ENCODE measurements at places on chromosomes 12 and 14.
A peak's percentile ranks its signal among the peaks of the same experiment; 100 is the strongest.

DNA sequence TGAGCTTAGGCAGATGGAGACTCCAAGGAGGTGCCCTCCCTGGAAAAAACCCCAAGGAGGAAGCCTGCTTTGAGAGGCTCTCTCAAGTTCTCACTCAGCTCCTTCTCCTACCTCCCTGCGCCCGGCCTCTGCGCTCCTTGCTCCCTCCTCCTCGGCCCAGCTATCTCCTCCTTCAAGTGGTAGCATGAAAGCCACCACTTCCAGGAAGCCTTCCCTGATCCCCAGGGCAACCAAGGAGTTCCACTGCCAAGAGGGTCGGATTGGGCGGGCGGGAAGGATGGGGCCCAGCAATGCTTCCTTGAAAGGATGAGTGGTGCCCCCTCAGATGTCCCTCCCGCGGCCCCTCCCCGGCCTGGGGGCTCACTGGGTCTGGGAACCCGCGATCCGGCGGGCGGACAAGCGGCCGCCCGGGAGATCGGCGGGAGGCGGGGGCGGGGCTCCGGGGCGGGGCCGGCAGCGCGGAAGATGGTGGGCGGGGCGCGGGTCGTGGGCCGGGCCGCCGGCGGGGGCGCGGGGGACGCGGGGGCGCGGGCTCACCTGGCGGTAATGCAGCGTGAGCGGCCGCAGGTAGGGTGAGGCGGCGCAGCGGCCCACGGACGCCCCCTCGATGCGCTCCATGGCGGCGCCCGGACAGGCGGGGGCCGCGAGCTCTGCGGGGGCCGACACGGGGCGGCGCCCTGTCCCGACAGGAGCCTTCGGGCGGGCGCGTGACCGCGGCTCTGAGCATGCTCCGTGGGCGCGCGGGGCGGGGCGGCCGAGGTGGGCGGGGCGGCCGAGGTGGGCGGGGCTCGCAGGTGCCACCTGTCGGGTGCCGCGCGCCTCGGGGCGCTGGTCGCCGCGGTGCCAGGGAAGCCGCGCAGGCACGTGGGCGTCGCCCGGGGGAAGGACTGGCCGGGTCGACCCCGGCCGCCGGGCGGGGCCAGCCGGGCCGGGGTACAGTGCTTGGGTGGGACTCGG is at the start of gene NUDT14:
Gene NUDT14 (minus strand): TSS at position 721 of the 957 bp plus-strand sequence. CDS start 103 bp downstream, at position 618.
- peak; percentile 91 for DNase-seq

GRCh38 chr12:105705765-105706164 is 375.3 kb downstream of the C12orf75 start:
- DNase-seq, result no peak

GRCh38 chr14:21191809-21192446 is 36.1 kb upstream of the OR5AU1 start:
- peak; percentile 29 for DNase-seq

DNA sequence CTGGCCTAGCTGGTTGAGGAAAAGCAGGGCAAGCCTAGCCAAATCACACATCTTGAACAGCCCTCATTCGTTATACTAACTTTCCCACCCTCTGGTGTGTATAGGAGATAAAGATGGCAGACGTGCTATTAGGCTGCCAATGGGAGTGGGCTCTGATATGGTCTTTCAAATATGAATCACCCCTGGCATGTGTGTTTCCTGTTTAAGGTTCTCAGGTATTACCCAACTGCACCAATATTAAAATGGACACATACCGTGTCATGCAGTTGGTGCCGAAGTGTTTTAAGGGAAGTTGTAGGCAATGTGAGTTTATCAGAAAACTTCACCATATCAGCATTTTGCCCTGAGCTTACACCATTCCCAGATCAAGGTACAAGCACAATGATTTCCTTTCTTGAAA is 33.4 kb downstream of the CHST11 start:
- no peak for DNase-seq

GRCh38 chr12:98741556-98742265 is 96.6 kb downstream of the APAF1 start:
- DNase-seq, result no peak

DNA sequence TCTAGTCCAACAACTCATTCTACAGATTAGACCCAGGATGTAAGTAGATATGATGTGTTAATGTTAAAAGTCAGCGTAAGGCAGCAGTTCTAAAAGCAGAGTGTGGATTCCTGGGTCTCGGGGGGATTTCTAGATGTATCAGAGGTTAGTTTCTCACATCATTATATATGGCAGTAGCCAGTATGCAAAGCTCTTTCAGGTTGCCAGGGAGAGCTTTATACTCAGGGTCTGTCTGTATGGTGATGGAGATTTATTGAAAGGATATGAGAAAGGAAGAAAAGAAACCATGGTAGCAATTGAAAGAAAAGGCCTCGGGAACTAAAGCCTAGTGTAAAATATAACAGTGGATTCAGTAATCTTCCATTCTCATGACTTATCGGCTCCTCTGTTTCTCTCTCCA is 26.2 kb upstream of the PAWR start:
- no peak for DNase-seq

- peak; percentile 39 for DNase-seq
Measured at GRCh38 chr12:131101703-131102492, 148.2 kb downstream of the ADGRD1 start.

GRCh38 chr12:47223848-47224213 is 144.1 kb upstream of the AMIGO2 start:
- DNase-seq, result no peak

Measured in GM18507 (cell line).